ENCODE measurements at places on chromosomes 5 and 9.
A peak's percentile ranks its signal among the peaks of the same experiment; 100 is the strongest.

- no peak for DNase-seq
These were observed 201.2 kb downstream of the ADCY2 start for GRCh38 chr5:7597059-7597642.

- DNase-seq = no peak
These were observed 9.6 kb upstream of the MED10 start for GRCh38 chr5:6387970-6388369.

DNA sequence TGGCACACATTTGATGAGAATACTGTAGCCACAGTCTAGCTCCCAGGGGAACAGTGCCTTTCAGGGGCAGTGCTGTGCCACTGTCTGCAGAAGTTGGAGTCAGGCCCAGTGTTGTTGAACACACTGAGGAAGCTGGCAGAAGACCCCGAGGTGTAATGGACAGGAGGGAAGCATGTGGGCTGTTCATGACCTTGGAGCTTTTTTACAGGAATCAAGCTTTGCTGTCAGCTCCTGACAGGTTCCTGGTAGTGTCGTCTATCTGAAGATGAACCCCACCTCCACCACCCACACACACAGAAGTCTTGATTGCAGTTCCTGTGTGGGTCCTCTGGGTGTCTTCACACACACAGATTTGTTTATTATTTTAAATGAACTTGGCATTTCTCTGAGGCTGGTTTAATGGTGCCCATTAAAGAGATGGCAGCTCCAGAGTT is 40.3 kb upstream of the TNFAIP8 start:
- no peak for DNase-seq

GRCh38 chr5:5025098-5025773 is 114.9 kb upstream of the ADAMTS16 start:
- no peak for DNase-seq

DNA sequence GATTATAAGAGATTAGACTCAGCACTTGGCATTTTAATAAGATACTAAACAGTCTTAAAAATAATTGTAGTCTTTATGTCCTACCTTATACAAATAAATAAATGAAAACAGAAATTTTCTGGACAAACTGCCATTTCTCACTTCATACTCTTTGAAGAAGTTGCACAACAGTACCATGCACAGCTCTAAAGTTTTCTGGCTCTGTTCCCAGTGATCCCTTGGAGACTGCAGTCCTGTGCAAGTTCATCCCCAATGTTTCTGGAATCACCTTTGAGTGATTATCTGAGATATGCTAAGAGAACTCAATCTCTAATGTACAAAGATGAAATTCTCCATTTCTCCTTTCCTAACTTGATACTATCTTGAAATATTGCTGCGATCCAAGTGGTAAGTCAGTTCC is 330.4 kb upstream of the EDIL3 start:
- no peak for DNase-seq

- DNase-seq = no peak
These were observed 1397.8 kb downstream of the PTPRD start for GRCh38 chr9:9215050-9215449.

DNA sequence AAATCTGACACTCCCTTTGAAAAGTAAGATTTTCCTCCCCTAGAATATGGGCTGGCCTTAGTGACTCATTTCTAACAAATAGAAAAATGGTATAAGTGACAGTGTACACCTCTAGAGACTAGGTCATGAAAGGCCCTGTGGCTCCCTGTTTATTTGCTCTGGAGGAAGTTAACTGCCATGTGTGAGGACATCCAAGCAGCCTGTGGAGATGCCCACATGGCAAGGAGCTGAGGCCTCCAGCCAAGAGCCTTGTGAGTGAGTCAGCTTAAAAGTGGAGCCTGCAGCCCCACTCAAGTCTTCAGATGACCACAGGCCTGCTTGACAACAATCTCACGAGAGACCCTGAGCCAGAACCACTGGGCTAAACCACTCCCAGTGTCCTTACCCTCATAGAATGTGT is 128.1 kb upstream of the LHFPL2 start:
- DNase-seq = no peak

- no peak for DNase-seq
These were observed 34.7 kb upstream of the RASEF start for GRCh38 chr9:83097633-83098032.

GRCh38 chr5:91006713-91007112 is 376.4 kb downstream of the ARRDC3 start:
- no peak for DNase-seq

DNA sequence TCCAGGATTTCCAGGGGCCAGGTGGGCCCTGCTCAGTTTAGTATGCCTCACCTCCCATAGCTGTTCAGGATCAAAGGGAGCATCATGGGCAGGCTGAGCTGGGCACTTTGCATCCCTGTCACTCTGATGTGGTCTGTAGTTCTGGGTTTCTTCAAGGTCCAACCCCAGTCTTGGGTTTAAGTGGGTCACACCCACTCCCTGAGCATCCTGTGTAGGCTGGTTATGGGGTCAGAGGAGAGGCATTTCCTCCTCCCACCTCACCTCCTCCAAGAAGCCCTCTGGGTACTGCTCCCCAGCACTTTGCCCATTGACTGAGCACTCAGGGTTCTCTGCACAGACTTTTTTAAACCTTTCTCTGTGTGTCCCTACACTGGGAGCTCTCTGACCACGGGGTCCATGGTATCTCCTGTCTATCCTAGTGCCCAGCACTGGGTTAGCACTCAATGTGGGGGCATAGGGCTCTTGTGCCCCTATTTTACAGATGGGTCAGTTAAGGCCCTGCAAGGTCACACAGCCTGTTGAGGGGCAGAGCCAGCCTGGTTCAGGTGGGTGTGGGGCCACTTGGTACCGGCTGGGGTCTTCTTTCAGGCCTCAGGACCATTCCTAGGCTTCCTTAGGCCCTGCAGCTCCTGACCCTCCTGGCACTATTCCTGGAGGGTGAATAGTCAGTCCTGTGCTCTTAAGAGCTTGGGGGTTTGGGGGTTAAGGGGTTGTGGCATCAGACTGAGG is 19.0 kb downstream of the CXXC5 start:
- no peak for DNase-seq

GRCh38 chr5:1648806-1649205 is 125.0 kb upstream of the LPCAT1 start:
- no peak for DNase-seq

GRCh38 chr5:165143741-165144140 is 1638.3 kb downstream of the MAT2B start:
- DNase-seq = no peak

GRCh38 chr9:24096756-24097155 is 270.7 kb upstream of the ELAVL2 start:
- DNase-seq = no peak

DNA sequence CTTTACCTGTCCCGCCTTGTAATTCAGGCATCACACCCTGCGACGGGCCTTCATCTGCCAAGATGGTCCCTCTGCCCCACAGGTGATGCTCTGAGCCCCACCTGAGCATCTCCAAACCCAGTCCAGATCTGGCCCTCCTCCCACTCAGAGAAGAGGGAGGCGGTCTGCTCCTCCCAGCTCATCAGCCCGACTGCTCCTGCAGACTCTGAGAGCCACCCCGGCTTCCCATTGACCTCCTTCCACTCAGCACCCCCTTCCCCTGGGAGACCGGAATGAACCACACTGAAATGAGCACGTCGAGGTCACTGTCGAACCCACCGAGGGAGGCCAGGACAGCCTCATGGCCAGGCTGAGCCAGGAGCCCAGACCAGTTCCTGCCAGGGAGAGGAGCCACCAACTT is 12.8 kb downstream of the ABO start:
- no peak for DNase-seq

DNA sequence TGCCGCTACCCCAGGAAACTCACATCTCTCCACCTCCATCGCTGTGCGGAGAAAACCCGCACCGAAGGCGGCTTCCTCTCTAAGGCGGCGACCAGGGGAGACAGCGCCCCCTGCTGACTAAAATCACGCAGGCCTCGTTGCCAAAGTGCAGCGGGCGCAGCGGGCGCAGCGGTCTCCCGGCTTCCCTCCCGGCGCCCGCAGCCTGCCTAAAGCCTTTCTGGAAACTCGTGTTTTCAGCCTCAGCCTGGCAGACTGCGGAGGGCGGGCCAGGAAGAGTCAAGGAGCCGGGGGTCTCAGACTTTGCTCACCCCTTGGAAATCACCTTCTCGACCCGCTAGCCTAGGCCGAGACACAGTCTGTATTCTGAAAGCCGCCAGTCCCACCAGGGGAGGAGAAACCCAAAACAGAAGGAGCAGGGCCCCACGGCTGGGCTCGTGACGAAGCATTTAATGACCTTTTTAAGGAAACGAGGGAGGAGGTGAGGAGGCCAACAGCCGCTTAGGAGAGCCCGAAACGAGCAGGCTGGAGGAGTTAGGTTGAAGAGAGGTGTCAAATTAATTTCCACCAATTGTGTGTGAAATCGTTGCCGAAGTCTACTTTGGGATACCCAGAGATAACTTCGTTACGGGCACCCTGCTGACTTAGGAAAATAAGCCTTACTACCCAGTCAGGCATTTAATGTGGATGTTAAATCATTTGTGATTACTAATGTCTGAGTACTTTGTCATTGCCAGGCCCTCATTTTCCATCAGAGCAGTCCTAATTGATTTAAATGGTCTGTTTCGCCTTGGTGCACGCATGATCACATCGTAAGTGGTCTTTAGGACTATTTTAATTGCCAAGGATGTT is 7.3 kb upstream of the FOXB2 start:
- DNase-seq = peak; percentile 77

DNA sequence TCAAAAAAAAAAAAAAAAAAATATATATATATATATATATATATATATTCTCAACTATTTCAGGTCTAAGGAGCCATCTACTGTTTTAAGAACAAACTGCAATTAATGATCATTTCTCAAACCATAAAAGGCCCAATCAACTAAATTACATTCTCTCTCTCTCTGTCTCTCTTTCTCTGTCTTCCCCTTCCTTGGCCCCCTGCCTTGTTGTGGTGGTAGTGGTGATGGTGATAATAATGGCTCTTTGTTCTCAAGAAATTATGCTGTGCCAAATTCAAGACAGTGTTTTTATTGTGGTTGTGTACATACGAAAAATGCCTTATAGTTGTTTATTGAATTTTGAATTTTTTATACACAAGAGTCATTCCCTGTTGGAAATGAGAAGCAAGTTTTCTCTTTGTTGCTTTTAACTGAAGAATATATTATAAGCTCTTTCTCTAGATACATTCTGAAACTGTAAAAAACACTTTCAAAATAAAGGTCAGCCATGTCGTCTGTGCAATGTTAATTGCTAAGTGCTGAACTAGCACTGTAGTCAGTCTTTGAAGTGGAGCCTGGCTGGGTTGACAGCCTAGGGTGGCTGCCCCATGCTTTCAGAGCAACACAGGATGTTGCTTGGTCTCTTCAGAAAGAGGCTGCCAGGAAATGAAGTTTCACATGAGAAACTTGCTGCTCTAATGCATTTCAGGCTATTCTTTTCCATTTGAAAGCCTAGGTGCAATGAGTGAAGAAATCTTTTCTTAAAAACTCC is 96.0 kb downstream of the HINT1 start:
- DNase-seq = peak; percentile 12

- no peak for DNase-seq
These were observed 51.5 kb upstream of the ADAMTSL1 start for GRCh38 chr9:18422296-18423036.

- DNase-seq = no peak
These were observed 27.3 kb downstream of the FOXE1 start for GRCh38 chr9:97880336-97880735.

DNA sequence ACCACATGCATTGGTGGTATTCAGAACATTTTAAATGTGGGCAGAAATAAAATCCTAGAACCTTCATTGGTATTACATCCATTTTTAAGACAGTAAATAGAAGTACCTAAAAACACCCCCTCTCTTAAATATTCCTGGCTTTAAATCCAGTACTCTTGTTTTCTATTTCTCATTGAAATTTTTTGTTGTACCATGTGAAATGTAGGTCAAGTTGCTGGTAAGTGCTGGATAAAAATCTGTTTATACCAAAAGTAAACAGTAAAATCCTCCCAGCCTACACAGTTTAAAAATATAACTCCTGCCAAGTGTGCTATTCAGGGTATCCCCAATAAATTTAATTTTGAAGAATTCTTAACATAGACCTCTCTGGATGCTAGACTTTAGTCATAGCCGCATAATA is 75.0 kb upstream of the FST start:
- no peak for DNase-seq

- DNase-seq = no peak
These were observed 22.4 kb upstream of the NREP start for GRCh38 chr5:111779260-111779921.

GRCh38 chr5:102223542-102224477 is 72.3 kb downstream of the SLCO4C1 start:
- no peak for DNase-seq

DNA sequence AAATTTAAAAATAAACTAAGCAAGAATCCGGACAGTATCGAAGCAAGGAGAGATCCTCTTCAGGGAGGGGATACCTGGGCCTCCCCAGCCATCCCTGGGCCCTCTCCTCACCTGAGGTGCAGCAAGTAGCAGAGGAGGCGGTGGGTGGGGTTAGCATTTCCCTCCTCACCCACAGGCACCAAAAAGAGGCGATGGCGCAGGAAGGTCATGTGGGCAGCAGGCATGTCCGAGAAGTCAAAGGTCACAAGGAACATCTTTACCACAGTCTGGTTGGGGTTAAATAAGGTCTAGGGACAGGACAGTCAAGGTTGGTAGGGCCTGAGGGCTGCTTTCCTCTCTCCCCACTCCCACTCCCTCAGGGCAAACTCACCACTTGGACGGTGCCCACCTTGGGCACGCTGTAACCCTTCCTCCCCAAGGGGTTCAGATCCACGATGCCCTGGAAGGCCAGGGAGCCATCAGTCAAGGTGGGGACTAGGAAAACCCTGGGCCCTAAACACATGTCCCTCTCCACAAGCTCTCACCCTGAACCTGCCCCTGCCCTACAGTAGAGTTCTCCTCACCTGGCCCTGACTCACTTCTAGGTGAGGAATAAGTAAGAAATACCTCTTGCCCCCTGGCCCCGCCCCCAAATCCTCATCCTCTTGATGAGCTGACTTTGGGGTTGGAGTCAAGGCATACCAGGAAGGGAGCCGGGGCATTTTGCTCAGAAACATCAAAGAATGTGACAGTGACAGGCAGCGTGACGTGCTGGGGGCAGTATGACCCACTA is 2.8 kb upstream of the STOML2 start:
- no peak for DNase-seq

- no peak for DNase-seq
These were observed 22.9 kb downstream of the OR2V2 start for GRCh38 chr5:181170237-181170825.

- no peak for DNase-seq
These were observed 2.6 kb downstream of the MAN1B1 start for GRCh38 chr9:137089232-137089947.

DNA sequence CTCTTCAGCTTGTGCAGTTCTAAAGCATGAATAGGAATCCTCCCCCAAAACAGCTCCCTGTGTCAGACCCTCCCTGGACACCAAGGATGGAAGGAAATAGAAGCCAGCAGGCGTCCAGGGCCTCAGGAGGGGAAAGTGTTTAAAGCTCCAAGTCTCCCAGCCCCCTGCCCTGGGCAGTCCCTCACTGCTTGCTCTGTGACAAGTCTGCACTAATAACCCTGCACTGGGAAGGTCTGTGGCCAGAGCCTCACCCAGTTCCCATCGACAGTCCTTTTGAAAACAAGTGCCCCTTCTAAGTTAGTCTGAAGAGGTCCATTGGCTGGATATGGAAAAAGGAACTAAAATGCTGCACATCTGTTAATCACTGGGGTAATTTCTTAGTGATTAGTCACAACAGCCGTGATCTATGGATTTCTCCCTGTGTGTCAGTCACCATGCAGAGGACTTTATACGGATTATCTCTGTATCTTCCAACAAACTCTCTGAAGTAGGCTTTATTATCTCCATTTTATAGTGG is 195.3 kb downstream of the FBXL7 start:
- DNase-seq = no peak

- DNase-seq = no peak
These were observed 317.5 kb downstream of the SPOCK1 start for GRCh38 chr5:137181667-137182066.

GRCh38 chr9:119634006-119634405 is 264.8 kb upstream of the BRINP1 start:
- DNase-seq = no peak

Data from stimulated activated CD4-positive, alpha-beta T cell treated with anti-CD3 and anti-CD28 coated beads, Interleukin-2, amount 100 ng/mL, for 48 hours (primary cell).